Activated naive CD8-positive, alpha-beta T cell treated with anti-CD3 and anti-CD28 coated beads for 36 hours (primary cell): ENCODE measurements at places on chromosomes 7 and 10. TPM values are rescaled to one million over a fixed set of nuclear protein-coding genes. Genes with fewer than 3 reads are reported as not detected.

- no peak for DNase-seq
- no peak overlapping the region for H3K4me3 ChIP-seq
- H3K4me1 ChIP-seq: peaks cover 3% of the 10 kb centered on the region
- H3K27ac ChIP-seq: no peak overlapping the region
- no peaks in the 10 kb centered on the region for H3K36me3 ChIP-seq
- peaks cover 30% of the 10 kb centered on the region for H3K27me3 ChIP-seq
Observed at GRCh38 chr10:104456802-104457542, 103.3 kb downstream of the CFAP58 start.

Gene TCAF2
- 31.5 TPM for total RNA-seq

Gene ZKSCAN5
- total RNA-seq: 8.0 TPM

DNA sequence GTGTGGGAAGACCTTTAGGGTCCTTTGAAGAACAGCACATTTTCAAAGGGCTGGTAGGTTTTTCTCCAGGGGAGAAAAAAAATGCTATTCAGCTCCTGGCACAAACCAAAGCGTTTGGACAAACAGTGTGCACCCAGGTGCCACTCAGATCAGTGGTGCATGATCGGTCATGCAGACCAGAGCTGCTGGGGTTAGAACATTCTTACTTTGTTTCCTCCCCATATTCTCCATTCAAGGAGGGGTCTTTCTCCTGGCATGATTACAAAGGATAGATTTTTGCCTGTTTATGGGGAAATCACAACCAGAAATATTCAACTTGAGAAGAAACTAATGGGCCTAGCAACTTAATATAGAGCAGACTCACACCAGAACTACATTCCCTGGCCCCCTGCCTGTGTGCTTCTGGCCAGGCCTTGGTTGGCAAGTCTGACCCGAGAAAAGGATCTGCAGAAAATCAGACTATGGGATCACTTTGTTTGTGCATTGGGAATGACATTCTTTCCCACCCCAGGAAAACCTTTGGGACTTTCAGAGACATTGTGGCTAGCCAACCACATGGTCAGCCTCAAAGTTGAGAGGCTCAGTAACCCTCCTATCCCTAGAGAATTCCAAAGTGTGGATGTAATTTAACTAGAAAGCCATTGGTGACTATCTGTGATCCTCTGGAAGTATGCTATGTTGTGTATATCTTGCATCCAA, 82.3 kb upstream of the FGL2 start:
- no peaks in the 10 kb centered on the region for H3K27me3 ChIP-seq
- no peak for DNase-seq
- H3K4me3 ChIP-seq: no peak overlapping the region
- peaks cover 6% of the 10 kb centered on the region for H3K36me3 ChIP-seq
- H3K4me1 ChIP-seq: no peaks in the 10 kb centered on the region

Gene PLEKHS1
- total RNA-seq: not detected

- no peak overlapping the region for H3K27ac ChIP-seq
- H3K27me3 ChIP-seq: no peaks in the 10 kb centered on the region
- H3K4me1 ChIP-seq: peaks cover 13% of the 10 kb centered on the region
- H3K4me3 ChIP-seq: no peak overlapping the region
- no peak for DNase-seq
Observed at GRCh38 chr10:119713744-119714483, 11.9 kb upstream of the INPP5F start.

Gene ZNF804B
- total RNA-seq: not detected
